ENCODE measurements at places on chromosomes 3 and 15.

GRCh38 chr15:47861111-47861903 lies 144.0 kb downstream of the SEMA6D start:
- DNase-seq = no peak

DNA sequence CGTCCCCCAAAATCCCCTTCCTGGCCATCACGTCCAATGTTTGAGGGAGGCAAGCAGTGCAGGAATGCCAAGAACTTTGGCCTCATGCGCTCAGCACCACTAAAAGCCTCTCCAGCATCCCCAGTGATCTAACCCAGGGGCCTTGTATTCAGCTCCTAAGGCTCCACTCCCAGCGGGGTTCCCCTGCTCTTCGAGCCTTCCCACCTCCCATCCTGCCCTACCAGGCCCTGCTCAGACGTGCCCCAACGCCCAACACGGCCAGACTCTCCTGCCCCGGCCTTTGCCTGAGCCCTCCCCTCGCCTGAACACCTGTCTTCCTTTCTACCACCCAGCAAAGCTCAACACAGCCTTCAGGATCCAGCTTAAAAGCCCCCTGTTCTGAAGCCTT lies 30.5 kb downstream of the PLXND1 start:
- DNase-seq = no peak

- no peak for DNase-seq
Measured at GRCh38 chr3:165491487-165491886, 295.3 kb upstream of the SLITRK3 start.

- DNase-seq = no peak
Measured at GRCh38 chr15:36498916-36499315, 80.5 kb upstream of the CDIN1 start.
